SHP77 treated with DMSO at 0.1 percent for 48 hours (cell line): ENCODE measurements at places on chromosomes 5 and 9.

DNA sequence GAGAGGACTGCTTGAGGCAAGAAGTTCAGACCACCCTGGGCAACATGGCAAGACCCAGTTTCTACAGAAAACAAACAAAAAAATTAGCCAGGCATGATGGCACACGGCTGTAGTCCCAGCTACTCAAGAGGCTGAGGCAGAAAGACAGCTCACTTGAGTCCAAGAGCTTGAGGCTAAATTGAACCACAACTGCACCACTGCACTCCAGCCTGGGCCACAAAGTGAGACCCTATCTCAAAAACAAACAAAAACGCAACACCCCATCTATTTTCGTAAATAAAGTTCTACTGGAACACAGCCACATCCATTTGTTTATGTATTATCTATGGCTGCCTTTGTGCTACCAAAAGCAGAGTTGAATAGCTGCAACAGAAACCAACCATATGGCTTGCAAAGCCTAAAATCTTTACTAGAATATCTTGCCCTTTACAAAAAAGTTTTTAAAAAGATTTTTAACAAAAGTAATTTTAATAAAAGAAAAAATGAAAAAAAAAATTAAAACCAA, 67.5 kb downstream of the SETX start:
- DNase-seq: no peak

- no peak for DNase-seq
These were observed 291.4 kb upstream of the SLC30A5 start for GRCh38 chr5:68802430-68802829.

DNA sequence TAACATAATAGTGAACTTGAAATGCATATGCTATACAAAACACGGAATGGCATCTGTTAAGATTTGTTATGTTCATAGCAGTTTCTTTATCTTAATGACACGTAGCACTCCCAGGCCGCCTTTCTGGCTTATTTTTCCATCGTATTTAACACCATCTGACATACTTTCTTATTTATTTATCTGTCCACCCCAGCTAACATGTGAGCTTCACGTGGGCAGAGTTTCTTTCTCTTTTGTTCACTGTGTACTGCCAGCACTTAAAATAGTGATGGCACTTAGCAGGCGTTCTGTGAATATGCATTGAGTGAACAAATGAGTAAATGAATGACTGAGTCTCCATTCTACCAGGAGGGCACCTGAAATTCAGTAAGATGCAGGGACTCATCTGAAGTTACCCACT, 29.4 kb upstream of the SYNPO start:
- no peak for DNase-seq

- DNase-seq: no peak
These were observed 175.1 kb downstream of the PCSK1 start for GRCh38 chr5:96257904-96258303.

DNA sequence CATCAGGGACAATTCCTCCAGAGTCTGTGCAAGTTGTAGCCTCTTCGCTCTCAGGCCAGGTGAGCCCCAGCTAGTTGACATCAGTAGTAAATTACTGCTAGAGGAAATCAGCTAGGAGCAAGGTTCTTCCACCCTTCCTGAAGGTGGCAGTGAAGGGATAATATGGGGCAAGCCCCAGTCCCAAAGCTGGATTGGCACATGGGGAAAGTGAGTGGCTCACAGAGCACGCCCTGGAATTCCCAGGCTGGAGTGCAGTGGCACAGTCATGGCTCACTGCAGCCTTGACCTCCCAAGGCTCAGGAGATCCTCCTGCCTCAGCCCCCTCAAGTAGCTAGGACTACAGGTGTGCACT, 82.1 kb downstream of the CYFIP2 start:
- no peak for DNase-seq

GRCh38 chr9:16928179-16928945, 57.9 kb upstream of the BNC2 start:
- no peak for DNase-seq

- no peak for DNase-seq
These were observed 38.9 kb upstream of the IQGAP2 start for GRCh38 chr5:76364226-76364589.

DNA sequence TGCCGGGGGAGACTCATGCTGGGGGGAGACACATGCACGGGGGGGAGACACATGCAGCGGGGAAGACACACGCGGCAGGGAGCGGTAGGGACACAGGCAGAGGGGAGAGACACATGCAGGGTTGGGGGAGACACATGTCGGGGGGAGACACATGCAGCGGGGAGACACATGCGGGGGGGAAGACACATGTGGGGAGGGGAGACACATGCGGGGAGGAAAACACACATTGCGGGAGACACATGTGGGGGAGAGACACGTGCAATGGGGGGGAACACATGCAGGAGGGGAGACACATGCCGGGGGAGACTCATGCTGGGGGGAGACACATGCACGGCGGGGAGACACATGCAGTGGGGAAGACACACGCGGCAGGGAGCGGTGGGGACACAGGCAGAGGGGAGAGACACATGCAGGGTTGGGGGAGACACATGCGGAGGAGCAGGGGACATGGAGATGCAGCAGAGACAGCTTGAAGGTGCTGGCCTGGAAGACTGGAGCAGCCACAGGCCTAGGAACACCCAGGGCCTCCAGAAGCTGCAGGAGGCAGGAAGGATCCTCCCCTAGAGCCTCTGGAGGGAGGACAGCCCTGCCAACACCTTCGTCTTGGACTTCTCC, 20.3 kb upstream of the OLFM1 start:
- DNase-seq: no peak

- DNase-seq: no peak
These were observed 37.8 kb downstream of the TLE4 start for GRCh38 chr9:79609468-79610018.

DNA sequence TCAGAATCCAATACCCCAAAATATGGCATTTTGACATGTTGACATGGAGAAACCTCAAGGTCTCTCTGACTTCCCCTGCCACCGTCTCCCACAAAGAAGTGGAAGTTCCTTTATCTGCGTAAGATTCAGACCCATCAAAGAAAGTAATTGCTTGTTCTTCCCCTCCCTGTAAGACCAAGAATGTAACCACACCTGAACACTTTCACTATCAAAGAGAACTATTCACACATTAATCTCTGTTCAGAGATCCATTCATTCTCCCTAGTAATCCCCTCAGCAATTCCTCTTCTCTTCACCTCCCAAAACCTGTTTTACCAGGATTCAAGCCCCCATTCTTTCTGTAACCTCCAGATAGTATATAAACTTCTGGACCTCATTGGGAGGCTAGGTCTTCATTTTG, 4.1 kb upstream of the SLC1A1 start:
- DNase-seq: no peak

DNA sequence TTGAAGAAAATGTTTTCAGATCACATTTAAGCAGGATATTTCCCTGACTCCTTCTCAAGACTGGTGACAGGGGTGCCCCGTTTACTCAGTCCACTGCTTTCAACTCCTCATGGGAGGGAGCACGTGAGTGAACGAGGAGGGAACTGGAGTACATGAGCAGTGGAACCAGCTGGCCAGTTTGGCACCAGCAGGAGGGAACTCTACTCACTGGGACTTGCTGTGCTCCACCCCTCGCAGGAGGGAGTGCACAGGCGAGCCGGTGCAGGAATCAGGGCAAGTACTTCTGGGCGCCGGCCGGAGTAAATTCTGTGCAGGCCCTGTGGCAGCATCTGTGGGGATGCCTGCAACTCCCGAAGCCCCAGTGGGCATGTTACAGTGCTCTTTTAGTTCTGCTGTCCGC, 1941.1 kb upstream of the C9orf72 start:
- DNase-seq: peak; percentile 28

DNA sequence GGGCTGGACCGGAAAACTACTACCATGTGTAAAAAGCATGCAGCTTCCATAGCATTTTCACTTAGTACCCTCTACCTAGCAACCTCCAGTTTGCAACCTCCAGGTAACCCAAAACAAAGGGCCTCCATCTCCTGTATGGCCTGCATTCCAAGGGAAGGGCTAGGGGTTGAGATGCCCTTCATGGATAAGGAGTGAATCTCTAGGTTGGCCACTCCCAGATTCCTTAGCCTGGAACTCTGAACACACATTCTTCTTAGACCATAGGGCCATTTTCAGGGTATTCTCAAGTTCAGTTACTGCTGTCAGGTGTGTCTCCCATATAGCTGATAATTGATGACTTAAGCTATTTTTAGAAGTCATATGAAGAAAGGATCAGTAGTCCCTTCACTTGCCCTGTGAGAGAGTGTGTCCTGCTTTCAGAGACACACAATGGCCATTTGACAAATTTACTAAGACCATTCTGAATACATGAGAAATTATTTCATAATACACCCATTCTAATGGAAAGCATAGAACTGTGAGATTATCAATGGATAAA, 22.5 kb downstream of the HSPB3 start:
- DNase-seq: no peak

GRCh38 chr5:77087484-77088261, 588 bp upstream of the ZBED3 start:
- DNase-seq: no peak

DNA sequence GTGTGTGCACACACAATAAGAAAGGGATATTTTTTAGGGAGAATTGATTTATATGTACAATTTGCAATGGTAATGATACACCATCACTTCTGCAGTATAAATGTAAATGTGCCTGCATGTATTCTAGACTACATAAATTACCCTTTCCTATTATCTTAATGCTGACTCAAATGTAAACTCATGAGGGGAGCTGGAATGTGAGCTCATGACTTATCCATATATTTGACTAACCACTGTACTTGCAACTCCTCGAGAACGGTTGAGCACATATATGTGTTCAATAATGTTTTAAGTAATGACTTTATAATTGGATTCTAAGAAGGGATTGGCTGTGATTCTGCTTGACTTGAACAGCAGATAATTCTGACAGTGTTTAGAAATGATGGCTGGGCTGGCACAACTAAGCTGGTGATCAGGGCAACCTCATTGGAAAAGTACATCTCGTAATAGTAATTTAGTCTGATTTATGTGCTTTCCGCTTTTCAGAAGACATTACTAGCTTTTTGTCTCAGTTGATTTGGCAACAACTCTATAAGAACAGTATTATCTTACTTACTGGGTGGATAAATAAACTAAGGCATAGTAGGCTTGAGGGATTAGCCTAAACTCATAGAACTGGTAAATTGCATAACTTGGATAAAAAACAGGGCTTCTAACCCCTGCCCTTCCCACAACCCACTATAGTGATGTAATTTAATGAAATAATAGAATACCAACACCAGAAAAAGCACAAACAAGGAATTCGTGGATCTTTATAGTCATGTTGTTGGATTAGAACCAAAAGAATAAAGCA, 130.2 kb upstream of the SPEF2 start:
- DNase-seq: no peak

- no peak for DNase-seq
These were observed 1.5 kb downstream of the LCN10 start for GRCh38 chr9:136740971-136741882.

DNA sequence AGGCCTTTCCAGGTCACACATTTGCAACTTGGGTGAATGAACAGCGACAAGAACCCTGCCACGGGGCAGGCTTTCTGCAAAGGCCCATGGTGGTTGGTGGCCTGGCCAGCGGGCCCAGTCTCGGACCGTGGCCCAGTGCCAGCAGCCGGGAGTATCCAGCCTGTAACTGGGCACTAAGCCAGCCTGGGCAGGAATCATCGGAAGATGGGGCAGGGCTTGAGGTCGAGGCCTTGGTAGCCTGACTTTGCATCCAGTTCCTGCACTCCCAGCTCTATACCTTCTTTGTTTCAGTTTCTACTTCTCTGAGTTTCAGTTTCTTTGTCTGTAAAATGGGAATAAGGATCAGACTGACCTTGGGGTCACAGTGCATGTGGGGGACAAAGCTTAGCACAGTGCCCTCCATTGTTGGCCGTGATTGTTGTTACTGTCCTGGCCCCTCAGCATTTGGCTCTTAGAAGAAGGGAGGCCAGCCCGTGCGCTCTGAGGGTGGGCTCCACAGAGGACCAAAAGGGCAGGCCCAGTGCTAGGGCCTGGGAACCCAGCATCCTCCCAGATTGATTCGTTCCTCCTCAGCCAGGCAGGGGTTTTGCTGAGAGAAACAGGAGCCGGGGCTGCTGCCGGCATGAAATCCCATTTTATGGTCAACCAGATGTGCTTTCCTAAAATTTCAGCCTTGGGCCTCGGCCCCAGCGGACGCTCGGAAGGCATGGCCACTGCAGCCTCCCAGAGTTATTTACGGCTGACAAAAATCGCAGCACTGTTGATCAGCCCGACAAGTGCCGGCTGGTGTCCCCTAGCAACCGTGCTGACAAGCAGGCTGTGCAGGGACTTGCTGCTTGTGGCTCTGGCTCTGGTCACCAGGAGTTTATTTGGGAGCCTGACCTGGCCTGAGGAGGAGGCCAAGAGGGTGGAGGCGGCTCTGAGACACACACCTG, 43.6 kb downstream of the JADE2 start:
- no peak for DNase-seq

GRCh38 chr5:125660231-125660895, 762.8 kb upstream of the GRAMD2B start:
- no peak for DNase-seq

DNA sequence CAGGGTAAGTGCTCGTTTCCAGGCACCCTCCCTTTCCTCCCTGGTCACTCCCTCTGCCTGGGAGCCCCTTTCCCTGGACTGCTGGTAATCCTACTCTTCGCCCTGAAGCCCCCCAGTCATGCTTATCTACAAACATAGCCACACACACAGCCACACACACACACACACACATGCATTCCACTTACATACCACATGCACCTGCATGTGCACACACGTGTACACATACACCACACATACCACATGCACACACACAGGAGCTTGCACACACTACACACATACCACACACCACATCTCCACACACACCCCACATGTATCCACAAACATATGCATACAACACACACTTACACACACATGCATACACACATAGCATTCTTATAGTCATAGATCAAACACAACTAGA, 358.5 kb downstream of the GADD45G start:
- no peak for DNase-seq

DNA sequence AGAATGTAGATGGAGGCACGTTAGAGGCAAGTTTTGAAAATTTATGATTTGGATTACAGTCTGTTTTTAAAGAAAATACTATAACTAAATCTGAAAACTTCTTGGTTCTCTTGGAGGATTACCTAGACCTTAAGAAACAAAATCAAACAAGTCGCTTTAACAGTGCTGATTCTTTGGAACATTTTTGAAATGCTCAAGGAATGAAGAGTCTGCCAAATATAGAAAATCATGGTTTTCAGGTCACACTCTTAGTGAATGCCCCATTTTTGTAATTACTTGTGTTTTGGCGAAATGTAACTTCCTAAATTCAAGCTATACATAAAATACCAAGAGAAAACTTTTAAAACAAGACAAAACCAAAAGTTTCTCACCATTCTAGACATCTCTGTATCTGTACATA, 93.2 kb downstream of the EQTN start:
- DNase-seq: no peak

DNA sequence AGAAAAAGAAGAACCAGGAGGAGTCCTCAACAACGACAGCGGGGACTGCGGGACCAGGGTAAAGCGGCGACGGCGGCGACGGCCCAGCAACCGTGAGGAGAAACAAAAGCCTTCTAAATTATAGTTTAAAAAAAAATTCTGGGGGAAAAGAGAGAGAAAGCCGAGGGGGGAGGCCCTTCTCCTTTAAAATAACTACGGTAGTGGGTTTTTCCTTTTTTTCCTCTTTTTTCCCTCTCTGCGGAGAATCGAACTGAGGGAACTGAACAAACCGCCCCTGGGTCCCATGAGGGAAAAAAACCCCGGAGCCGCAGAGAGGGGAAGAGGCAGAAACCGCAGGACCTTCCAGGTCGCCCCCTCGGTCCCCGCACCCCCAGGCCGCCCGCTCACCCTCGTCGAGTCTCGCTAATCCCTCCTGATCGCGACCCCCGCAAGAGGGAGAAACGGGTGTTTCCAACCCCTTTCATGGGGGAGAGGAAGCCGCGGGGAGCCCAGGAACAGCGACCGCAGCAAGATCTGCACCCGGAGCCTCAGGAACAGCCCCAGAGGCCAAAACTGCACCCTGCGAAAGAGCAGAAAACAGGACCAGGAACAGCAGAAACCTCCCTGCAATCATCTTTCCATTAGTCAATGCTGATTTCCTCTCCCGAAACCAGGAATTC, 453 bp downstream of the CPEB4 start:
- DNase-seq: no peak
